ENCODE measurements at places on chromosomes 5 and 9.

DNA sequence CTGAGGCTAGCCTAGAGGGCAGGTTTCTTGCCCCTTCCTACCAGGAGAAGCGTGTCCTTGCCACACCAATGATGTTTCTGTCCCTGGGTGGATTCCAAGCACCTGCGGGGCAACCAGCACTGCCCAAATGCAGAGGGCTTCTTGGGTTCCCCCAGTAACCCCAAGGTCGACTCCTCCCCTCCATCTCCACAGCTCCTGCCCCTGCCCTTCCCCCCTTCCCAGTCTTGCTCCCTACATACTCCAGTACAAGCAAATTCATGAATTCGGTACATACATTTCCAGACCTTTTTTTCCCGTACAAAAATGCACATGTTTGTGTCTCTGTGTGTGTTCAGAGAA, 12.8 kb upstream of the JADE2 start:
- DNase-seq = no peak

DNA sequence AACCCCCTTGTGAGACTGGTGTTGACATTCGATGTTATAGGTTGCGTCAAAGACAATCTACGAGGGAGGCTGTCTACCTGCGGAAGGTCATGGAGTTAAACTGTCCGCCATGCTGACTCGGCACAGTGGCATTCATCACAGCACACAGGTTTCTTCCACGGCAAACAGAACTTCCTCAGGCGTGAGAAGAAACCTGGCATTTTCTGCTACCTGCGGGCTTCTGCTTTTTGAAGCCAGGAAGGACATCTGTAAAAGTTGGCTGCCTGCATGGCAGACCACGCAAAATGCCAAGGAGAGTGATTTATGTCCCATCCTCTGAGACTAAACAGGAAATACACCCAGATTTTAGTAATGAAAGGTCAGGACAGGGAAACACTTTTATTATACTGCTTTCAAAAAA, 809.8 kb upstream of the NUDT12 start:
- DNase-seq = no peak

DNA sequence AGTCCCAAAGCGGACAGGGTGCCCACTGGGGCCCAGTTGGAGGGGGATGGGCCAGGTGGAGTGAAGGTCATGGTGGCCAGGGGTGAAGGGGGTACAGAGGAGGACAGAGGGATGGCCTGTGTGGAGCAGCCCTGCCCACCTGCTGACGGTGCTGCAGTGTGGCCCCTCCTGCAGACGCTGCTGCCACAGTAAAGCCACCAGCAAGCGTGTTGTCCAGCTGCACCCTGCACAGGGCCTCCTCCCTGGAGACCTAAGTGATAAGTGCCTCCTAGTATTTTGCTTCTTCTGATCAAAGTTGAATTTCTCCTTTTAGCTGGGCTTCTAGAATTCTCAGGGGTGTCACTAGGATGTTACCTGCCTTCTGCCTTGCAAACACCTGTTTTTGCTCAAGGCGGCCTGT, 299.3 kb upstream of the IRX4 start:
- no peak for DNase-seq

DNA sequence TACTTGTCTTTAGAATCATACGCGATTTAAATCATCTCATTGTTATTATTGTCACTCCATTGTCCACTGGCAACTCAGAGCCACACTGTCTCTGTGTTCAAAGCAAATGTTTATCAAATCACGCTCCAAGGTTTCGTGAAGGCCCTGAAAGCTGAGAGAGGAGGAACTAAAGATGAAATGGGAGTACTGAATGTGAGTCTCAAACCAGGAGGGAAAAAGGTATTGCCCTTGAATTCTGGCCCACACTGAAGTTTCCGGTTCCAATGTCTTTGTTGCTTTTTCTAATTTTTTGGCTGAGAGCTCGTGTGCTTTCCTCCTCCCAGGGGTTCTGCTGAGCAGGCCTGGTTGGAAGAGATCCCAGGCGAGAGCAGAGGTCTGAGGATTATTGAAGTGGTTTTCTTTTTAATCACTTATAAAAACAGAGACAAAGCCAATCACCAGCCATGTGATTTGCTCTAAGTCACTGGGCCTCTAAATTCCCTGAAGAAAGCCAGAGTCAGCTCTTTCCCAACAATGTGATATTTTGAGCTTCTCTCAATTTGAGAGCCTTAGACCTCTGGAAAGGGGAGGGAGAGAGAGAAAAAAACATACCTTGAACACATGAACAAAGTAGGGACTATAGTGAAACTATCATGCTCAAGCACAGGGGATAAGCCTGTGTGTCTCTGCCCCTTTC, 420.8 kb upstream of the GRAMD2B start:
- DNase-seq = peak; percentile 82

DNA sequence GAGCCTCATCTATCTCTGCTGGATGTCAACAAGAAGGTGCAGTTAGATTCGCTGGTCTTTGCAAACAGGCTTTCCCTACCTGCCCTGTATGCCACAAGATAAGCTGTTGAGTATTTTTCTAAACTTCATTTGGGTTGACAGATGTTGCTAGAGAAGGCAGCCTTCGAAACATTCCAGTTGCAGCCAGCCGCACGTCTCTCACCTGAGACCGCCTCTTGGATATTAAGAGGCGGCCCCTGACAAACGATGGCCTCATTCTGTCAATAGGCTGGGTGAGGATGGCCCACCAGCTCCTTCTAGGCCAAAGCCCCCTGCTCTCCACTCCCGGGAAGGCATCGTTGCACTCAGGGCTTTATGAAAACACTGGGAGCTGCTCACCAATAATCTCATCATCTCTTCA, 181.6 kb downstream of the DAB2IP start:
- no peak for DNase-seq

DNA sequence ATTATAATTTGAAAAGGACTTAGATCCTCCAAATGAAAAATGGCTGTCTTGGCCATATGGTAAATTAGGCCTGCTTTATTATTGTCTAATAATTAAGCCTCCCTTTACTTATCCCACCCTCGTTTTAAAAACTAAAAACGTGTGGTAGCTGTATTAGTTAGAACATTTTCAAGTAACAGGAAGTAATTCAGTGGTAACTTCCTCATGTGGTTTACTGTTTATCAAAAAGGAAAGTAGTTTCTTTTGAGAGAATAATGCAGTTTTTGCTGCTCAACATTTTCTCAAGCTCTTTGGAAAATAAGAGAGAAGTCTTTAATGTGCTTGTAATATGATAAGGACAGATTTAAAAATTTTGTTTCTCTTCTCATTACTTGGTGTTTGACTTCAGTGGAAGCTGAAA, 26.0 kb downstream of the ZCCHC7 start:
- no peak for DNase-seq

GRCh38 chr9:19931098-19931890, 142.5 kb upstream of the SLC24A2 start:
- no peak for DNase-seq

DNA sequence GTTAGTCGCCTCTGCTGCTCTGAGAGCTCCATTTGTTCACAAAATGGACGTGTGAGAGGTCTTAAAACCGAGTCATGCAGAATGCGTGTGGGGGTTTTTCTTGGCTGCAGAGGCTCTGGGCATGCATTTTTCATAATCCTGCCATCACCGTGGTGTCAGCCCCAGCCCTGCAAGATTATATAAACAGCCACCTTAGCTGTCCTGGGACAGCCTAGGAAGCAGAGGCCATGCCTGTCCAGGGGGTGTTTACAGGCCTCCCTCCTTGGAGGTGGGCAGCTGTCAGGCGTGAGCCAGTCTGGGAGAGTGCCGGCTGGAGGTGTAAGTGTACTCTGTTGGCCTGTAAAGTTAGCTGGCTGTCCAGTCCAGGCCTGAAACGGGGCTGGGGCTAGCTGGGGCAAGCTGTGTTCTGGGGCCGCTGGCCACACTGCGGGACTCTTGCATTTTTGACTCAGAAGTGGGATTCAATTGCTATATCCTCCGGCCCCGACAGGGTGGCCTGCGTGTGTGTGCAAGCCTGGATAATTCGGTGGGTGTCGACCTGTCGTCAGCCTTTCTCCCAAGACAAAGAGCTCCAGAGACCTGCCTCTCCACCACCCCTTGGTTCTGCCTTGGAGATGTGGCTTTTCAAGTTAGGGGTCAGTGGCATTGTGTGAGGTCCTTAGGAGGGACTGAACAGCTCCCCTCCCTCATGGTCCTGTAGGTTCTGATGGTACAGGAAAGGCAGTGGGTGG, 2.4 kb downstream of the WNK2 start:
- DNase-seq = no peak

- no peak for DNase-seq
Measured at GRCh38 chr9:81529556-81530193, 159.7 kb downstream of the TLE1 start.

- no peak for DNase-seq
Measured at GRCh38 chr5:98578438-98578837, 195.0 kb upstream of the RGMB start.

DNA sequence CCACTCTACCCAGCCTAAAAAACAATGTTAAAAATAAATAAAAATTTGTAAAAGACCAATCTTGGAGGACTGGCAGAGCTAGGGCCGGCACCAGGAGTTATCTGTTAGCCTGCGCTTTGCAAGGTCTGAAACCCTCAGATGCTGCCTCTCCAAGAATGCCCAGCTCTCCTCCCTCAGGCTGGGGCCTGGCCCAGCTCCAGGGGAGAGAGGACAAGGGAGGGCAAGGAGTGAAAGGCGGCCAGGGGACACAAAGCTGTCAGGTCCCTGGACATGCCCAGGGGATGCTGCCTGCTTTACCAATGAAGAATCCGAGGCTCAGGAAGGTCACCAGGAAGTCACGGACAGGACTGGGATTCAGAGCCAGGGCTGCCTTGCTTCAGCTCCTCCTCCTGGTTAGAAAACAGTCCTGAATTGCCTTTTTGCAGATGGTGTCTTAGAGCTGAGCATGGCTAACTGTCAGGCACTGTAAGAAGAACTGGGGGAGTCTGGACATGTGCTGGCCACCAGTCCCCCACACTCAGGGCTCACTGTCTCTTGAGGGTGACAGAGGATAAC, 5.5 kb upstream of the N4BP3 start:
- DNase-seq = no peak

DNA sequence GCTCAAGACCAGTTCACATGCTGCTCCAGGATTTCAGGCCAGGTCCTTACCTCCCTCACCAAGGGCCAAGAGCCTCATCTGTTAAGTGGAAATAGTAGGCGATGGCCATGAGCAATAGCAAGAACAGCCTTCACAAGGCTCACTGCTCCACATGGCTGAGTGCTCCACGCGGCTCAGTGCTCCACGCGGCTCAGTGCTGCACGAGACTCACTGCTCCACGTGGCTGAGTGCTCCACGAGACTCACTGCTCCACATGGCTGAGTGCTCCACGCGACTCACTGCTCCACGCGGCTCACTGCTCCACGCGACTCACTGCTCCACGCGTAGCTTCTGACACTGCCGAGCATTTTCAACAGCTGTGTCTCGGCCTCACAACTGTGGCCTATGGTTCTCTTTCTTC, 36.4 kb upstream of the ADAMTS2 start:
- no peak for DNase-seq

DNA sequence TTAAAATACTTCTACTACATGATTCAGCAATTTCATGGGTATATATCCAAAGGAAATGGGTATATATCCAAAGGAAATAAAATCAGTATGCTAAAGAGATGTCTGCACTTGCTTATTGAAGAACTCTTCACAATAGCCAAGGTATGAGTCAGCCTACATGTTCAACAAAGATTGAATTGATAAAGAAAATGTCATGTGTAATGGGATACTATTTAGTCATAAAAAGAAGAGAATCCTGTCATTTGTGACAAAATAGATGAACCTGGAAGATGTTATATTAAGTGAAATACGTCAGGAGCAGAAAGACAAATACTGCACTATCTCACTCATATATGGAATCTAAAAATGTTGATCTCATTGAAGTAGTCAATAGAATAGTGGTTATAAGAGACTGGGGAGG, 944.5 kb upstream of the CTNND2 start:
- DNase-seq = no peak

GRCh38 chr9:135592331-135592590, 30.7 kb downstream of the PAEP start:
- no peak for DNase-seq

- DNase-seq = no peak
Measured at GRCh38 chr9:129040113-129040643, 3.8 kb downstream of the MIGA2 start.

- no peak for DNase-seq
Measured at GRCh38 chr9:109017061-109017460, 3.8 kb upstream of the CTNNAL1 start.

- no peak for DNase-seq
Measured at GRCh38 chr5:138303372-138303771, 28.2 kb downstream of the CDC25C start.

GRCh38 chr9:91273853-91274552, 87.7 kb downstream of the AUH start:
- DNase-seq = no peak

- DNase-seq = no peak
Measured at GRCh38 chr5:116152169-116152568, 67.3 kb downstream of the COMMD10 start.

GRCh38 chr5:10999714-11000113, 238.7 kb upstream of the DAP start:
- no peak for DNase-seq

GRCh38 chr5:14574096-14574495, 7.5 kb upstream of the OTULINL start:
- DNase-seq = no peak

DNA sequence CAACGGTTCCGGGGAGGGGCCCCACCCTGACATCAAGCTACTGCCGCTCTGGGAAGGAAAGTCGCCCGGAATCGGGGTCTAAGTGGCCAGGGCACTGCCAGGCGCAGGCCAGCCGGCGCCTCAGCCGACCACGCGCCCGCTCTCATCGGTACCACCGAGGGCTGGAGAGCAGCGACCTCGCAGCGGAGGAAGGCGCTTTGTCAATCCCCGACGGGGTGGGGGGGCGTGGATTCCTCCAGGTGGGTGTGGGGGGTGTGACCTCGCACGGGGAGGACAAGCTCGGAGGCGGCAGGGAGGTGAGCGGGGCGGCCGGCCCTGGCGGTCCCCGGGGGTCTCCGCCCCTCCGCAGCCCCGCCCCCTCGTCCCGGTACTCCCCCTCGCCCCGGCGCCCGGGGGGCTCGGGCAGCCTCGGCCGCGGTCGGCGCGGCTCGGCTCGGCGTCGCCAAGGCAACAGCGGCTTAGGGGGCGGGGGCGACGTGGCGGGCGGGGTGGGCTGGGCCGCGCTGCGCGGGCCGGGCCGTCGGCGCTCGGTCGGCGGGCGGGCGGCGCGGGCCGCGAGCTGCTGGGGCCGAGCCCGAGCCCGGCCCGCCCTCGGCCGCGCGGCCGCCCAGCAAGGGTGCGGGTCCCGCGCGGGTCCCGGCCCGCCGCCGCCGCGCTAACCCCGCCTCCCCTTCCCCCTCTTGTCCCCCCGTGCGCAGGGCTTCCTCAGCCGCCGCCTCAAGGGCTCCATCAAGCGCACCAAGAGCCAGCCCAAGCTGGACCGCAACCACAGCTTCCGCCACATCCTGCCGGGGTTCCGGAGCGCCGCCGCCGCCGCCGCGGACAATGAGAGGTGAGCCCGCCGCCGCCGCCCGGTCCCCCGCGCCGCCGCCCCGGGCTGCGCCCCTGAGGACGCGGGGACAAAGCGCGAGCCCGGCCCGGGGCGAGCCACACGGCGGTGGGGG, 47.5 kb downstream of the DAB2IP start:
- no peak for DNase-seq

- DNase-seq = no peak
Measured at GRCh38 chr9:21657966-21658667, 144.3 kb upstream of the MTAP start.

- peak; percentile 70 for DNase-seq
Measured at GRCh38 chr9:71763832-71764231, 4.5 kb downstream of the CEMIP2 start.
